ENCODE measurements at places on chromosomes 5 and 9. TPM values are rescaled to one million over a fixed set of nuclear protein-coding genes. Genes with fewer than 3 reads are reported as not detected.

SPATA31C1 gene
- not detected for total RNA-seq

IFNA7 gene
- not detected for total RNA-seq

GABRG2 gene
- total RNA-seq: not detected

NTRK2 gene
- 0.08 TPM for total RNA-seq

SPRY4 gene
- 0.40 TPM for total RNA-seq

GABRA1 gene
- total RNA-seq: not detected

PCDHGA10 gene
- total RNA-seq: 2.1 TPM

GRIN1 gene
- total RNA-seq: not detected

SIGMAR1 gene
- total RNA-seq: 29.8 TPM

DCAF10 gene
- total RNA-seq: 21.0 TPM
